Left renal pelvis (tissue), 4 donors: ENCODE measurements at places on chromosomes 5 and 9.

DNA sequence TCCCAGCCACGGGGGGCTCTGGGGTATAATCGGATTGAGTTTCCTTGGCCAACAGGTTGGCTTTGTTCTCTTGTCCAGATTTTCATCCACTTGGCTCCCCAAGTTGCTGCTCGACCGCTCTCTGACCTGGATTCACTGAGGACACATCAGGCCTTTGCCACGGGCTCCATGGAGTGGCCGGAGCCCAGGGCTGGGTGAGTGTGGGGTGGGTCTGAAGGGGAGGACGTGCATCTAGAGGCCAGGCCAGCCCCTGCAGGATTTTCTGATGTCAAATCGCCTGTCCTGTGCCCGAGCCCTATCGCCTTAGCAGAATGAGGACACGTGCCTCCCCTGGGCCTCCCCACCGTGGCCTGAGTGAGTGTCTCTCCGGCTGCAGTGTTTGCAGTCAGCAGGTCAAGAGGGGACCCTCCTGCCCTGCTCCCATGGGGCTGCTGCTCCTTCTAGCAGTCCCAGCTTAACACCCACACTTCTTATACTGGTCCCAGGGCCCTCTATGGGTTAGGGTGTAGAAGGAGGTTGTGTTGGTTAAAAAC, 89.1 kb upstream of the BOD1 start:
- DNase-seq: no peak

GRCh38 chr9:92275541-92275940, 18.0 kb downstream of the IARS1 start:
- DNase-seq: no peak

DNA sequence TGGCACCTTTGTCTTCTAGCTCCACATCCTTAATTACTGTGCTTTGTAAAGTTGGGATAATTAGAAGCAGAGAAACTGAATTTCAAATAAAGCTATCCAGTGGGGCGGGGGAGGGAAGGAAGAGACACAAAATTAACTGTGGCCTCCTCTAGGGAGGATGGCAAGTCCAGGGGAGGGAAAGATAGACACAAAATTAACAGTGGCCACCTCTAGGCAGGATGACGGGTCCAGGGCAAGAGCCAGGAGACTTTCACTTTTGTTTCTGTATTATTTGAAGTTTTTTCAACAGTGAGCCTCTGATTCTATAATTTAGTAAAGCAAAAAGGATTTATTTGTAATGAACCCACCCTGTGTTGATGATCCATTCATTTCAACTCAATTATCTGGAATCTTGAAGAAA, 335.9 kb downstream of the MSX2 start:
- no peak for DNase-seq

DNA sequence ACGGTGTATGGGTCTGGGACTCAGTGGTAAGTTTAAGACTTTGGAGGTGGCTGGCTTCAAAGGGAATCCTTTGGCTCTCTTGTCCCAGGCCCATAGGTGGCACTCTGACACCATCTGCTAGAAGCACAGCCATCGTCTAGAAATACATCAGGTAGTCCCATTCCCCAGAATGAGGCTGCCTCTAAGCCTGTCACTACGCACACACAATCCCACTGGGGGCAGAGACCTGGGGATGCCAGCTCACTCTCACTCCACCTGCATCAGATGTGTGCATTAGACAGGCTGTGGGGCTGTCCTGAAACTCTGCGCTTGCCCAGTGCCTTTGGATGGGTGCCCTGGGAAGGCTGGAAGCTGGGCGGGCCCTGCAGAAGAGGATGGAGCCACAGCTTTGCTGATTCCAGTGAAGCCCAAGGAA, 127.5 kb upstream of the PANK3 start:
- DNase-seq: no peak

DNA sequence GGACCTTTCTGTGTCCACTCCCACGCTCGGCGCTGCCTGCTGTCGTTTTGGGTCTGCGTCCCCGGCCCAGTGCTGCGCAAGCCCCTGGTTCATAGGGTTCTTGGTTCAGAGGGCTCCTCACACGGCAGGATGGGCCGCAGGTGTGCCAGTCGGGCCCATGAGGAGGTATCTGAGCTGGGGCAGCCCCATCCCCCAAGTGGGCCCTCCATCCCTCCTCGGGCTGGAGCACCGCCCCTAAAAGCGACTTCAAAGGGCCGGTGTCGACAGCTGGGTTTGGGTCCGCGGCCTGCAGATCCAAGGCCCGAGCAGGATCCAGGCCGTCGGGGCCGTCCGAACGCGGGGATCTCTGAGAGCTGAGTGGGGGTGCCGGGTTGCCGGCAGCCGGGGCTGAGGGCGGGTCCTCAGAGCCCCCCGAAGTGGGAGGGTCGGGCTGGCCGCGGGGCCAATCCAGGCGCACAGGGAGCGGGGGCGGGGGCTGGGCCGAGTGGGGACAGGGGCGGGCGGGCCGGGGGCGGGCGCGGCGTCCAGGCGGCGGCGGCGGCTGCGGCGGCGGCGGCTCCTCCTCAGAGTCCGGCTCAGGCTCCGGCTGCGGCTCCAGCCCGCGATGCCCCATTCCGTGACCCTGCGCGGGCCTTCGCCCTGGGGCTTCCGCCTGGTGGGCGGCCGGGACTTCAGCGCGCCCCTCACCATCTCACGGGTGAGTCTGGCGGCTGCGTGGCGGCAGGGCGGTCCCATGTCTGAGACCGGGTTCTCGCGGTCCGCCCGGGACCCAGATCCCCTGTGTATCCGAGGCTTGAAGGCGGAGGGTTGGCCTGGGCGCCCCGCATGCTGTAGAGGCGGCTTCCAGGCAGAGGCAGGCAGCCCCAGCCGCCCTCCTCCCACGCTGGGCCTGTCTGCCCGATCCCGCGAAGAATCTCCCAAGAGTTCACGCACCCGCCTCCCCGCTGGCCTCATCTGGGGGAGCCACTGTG, at the start of gene PDLIM4:
Gene PDLIM4, plus strand, starts transcription at position 566 of the 971 bp plus-strand sequence. Its CDS starts 39 bp downstream, at position 605.
- DNase-seq: no peak

DNA sequence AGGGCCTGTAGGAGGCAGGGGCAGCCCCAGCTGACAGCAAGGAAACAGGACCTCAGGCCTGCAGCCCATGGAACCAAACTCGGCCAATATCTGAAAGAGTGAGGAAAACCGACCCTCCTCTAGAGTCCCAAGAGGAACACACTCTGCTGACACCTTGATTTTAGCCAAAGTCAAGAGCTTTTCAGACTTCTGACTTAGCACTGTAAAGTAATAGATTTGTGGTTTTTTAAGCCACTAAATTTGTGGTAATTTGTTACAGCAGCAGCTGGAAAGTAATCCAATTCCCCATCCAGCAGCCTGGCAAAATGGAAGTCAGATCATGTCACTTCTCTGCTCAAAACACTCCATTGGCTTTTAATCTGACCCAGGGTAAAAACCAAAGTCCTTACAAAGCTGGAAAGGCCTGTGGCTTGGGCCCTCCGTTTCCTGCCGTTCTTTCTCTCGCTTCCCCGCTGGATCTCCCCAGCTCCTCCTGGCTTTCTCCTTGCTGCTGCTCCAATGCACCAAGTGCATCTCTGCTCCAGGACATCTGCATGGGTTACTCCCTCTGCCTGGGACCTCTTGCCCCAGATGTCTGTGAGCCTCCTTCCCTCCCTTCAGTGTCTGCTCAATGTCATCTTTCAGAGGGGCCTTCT, 79.0 kb downstream of the C5orf15 start:
- DNase-seq: no peak

- no peak for DNase-seq
Measured at GRCh38 chr9:3775968-3776367, 250.2 kb upstream of the RFX3 start.

DNA sequence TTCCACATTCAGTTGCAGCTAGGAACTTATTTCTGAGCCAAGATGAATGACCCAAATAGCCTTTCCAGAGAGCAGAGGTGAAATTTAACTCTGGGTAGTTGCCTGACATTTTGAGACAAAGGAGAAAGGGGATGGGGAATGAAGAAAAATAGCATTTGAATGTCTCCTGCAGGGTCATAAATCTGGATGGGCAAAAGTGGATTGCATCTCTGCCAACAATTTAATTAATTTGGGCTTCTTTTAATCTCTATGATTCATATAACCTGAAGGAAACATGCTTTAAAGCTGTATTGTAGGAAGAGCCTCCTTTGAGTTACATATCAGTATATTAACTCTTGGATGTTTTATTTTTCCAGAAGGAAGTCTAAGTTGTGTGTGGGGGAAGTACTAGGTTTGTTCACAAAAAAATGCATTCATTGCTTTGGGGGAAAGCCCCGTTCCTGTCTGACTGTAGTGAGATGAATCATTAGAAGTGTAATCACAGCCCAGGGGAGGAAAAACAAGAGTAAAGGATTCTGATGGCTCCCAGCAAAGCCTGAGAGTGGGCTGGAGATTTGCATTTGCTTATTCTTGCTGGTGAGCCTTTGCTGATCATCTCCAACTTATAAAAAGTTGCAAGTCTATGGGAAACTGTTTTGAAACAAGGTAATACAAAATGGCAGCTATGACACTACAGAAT, 133.0 kb upstream of the IQGAP2 start:
- DNase-seq: no peak

GRCh38 chr5:94807985-94808384, 189.5 kb downstream of the SLF1 start:
- no peak for DNase-seq

DNA sequence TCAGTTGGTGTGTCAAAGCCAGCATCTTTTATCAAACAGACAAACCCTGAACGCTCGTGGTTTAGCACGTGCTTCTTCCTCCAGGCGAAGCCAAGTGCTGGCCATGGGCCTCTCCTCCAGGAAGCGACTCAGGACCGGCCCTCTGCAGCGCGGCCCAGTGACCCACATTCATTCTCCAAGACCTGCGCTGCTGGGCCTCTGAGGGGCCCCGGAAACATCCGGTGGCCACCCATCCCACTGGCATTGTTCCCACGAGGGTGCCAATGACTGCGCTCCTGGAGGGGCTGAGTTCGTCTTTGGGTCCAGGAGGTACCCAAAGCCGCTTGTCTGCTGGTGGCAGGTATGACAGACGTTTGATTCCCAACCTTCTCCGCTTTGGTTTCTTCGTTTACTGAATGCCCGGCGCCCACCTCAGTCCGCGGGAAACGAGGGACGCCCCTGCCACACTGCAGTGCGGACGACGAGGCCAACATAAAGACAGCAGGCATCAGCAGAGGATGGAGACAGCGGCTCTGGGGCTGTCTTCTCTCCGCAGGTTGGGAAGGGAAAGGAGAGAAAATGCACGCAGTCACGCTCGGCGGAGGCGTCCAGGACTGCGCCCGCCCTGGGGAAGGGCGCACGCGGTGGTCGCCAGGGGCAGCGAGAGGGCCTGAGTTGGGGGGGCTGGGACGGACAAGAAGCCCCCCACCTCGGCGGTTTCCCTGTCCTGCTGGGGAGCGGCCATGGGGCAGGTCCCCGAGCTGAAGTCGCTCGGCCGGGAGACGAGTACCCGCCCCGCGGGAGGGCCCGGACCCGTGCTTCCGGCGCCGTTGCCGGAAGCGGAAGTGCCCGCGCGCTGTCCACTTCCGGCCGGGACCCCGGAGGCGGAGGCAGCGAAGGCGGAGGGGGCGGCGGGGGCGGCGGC, at the start of gene EXOC3:
Gene EXOC3, plus strand, starts transcription at position 842 of the 904 bp plus-strand sequence. CDS start 3,030 bp downstream, outside the sequence.
- peak; percentile 65 for DNase-seq

- no peak for DNase-seq
Measured at GRCh38 chr9:128419061-128419925, 1.4 kb upstream of the CERCAM start.

- DNase-seq: no peak
Measured at GRCh38 chr5:111135946-111136345, 43.8 kb downstream of the WDR36 start.

DNA sequence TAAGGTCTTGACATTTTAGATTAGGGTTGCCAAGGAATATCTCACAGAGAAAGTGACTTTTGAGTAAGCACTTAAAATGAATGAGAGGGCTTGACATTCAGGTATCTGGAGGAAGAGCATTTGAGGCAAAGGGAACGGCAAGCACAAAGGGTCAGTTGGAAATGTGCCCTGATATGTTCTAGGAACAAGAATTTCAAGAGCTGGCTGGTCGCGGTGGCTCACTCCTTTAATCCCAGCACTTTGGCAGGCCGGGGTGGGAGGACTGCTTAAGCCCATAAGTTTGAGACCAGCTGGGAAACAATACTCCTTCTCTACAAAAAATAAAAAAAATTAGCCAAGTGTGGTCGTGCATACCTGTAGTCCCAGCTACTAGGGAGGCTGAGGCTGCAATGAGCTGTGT, 16.5 kb downstream of the KIAA1958 start:
- no peak for DNase-seq

DNA sequence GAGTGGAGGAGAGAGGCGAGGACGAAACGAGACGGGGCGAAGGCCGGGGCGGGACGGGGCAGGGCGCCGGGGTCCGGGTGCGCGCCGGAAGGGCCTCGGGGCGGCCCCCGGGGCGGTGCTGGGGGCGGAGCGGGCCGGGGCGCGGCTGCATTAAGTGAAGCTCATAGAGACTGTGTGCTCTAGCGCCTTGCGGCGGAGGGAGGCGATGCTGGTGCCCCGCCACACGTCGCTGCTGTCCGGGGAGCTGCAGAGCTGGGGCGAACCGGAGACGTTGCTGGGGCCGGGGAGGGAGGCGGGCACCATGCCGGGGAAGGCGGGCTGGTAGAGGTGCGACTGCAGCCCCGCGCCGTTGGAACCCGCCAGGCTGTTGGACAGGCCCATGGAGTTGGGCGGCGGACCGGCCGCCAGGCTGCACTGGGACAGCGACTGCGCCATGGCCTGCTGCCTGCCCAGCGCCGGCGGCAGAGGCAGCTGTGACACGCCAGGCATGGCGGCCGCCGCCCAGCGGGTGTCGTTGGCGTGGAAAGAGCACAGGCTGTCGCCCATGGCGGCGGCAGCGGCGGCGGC, 8.3 kb downstream of the OTP start:
- no peak for DNase-seq

- DNase-seq: no peak
Measured at GRCh38 chr9:108859459-108860114, 2.5 kb upstream of the ACTL7A start.

GRCh38 chr9:99353408-99353807, 131.3 kb downstream of the SEC61B start:
- DNase-seq: no peak

GRCh38 chr9:2859776-2860379, 16.0 kb upstream of the PUM3 start:
- no peak for DNase-seq

DNA sequence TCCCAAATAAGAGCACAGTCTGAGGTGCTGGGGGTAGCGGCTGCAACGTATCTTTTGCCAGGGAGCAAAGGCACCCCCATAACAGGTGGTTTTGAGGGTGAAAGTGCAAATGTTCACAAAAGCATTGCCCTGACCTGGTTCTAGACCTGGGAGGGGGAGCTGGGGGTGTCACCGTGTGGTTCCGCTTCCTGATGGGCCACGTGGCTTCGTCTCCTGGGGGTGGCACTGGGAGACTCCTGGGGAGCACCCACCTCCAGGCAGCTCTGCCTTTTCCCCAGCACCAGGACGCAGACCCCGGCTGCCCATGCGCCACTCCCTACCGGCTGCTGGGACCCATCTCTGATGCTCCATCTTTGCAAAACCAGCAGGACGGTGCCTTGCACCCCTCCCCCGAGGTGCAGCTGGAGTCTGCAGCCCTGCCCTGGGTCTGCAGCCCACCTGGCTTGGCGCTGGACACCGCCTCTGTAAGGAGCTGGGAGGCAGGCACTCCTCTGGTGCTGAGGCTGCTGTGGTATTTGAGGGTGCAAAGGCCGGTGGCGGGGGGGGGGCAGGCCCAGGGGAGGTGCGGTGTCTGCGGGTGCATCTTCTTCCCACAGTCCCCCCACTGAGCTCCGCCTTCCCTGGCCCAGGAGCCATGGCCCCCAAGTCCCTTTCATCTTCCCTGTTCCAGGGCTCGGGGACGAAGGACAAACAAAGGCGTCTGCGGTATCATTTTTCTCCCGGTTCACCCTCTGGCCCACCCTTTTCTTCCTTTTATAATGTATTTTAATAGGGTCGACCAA, 29.8 kb upstream of the RXRA start:
- no peak for DNase-seq

GRCh38 chr9:120197605-120198004, 382.4 kb downstream of the CDK5RAP2 start:
- no peak for DNase-seq
